ENCODE measurements at places on chromosomes 5 and 9.

GRCh38 chr5:173833196-173833985, 54.8 kb upstream of the CPEB4 start:
- no peak for DNase-seq

- no peak for DNase-seq
Measured at GRCh38 chr5:73266925-73267765, 94.2 kb downstream of the TMEM174 start.

DNA sequence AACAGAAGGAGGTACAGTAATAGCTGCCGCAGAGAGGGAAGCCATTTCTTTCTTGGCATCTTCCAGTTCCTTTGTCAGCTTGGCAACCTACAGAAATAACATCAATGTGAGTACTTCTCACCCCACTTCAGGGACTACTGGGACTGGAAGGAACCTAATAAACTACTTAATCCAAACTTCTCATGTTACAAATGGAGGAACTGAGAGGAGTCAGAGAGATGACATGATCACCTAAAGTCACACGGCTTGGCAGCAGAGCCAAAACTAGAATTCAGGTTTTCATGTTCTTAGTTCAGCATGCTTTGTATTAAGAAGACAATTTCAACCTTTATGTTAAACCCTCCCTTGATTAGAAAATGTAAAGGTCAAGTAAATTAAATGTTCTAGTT, 44.7 kb downstream of the DIAPH1 start:
- DNase-seq: no peak

DNA sequence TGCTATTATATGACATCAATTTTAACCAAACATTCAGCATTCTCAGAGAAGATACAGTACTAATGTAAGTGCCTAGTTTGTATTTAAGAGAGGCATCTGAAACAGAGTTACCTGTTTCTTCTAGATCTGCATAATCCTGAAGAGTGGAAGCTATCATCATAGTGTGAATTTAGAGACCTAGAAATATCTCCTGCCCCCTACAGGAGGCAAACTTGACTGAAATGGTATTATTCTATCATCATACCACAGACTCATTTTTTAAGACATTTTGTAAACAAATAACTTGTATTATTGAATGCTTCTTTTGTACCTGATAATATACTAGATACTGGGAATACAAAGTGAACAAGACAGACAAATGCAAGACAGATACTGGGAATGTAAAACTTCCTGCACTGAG, 216.8 kb upstream of the RPS23 start:
- DNase-seq: no peak

- DNase-seq: no peak
Measured at GRCh38 chr5:135951257-135951656, 3.5 kb downstream of the LECT2 start.

DNA sequence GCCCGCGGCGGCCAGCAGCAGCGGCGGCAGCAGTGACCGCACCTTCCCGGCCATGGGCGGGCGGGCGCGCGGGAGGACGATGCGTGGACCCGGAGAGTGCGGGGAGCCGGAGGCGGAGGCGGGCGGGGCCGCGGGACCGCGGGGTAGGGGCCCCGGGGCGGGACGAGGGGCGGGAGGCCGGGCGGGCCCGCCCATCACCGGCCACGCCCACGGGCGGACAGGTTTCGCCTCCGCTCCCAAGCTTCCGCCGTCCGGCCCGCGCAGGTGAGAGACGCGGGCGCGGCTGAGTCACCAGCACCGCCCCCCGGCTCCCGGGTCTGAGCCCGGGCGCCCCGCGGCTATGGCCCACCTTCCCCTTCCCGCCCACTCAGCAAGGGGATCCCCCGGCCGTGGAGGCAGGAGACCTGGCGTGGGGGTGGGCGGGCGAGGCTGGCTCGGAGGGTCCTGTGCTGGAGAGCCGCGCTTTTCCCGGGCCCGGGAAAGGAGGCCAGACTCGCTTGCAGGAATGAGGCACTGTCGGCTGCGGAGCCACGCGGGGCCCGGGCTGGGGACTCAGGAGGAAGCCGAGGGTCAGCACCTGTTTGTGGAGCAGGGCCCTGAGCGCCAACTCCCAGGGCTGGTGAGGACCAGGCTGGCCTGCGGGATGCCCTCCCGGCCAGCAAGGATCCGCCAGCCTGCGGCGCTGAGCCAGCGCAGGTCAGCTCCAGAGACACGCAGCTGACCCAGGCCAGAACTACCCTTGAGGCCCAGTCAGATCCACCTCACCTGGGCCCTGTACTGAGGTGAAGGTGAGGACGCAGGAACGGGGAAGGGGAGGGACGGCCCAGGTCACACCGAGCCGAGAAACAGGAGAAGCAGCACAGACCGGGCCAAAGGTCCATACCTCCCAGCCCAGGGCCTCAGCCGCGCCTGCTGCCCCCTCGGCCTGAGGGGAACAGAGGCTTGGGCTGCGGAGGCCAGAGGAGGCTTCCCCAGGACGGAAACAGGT, at the start of gene ENTPD2:
ENTPD2 (minus strand) TSS at position 118 of the 988 bp plus-strand sequence; CDS start at position 54, 64 bp downstream.
- no peak for DNase-seq

DNA sequence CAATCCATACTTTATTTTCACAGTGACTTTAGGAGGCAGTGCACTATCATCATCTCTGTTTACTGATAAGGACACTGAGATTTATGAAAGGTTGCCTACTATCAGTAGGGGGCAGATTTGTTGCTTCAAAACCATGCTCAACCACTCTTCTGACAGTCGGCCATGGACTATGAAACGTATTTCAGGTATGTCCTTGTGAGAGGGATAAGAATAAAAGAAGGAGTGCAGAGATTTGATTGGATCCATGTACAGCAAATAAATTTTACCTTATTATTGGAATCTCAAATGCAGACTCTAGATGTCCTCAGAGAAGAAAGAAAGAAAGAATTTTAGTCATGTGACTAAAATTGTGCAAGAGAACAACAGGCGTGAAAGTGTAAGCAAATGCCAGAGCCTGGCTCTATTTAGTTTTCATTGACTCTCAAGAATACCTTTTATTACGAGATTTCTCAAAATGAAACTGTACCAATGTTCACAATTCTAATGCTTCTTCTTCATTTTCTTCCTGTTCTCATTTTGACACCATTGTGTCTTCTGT, 296.6 kb upstream of the RASA1 start:
- DNase-seq: no peak

DNA sequence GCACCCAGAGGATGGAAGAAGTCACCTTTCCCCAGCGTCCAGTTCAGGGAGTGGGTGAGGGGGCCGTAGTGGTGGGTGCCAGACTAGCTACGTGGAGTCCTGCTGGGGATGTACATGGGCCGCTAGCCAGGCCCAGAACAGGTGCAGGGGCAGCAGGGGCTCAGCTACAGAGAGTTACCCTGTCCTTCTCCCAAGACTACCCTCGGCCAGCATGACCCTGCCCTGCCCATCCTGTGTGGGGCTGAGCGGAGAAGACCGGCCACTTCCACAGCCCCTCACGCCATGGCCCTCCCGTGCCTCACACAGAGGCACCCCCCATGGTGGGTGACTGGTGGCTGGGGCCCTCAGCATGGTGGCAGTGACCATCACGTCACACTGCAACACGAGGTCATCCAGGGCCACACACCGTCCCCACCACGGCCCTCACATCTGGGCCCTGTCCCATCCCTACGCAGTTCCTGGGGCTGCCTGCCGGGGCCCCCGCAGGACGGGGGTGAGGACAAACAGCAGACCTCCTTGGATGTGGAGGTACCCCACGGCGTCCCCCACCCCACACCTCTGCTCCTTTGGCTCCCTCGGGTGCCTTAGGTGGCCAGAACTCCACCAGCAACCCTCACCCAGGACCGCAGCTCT, 977 bp upstream of the DPP7 start:
- no peak for DNase-seq

DNA sequence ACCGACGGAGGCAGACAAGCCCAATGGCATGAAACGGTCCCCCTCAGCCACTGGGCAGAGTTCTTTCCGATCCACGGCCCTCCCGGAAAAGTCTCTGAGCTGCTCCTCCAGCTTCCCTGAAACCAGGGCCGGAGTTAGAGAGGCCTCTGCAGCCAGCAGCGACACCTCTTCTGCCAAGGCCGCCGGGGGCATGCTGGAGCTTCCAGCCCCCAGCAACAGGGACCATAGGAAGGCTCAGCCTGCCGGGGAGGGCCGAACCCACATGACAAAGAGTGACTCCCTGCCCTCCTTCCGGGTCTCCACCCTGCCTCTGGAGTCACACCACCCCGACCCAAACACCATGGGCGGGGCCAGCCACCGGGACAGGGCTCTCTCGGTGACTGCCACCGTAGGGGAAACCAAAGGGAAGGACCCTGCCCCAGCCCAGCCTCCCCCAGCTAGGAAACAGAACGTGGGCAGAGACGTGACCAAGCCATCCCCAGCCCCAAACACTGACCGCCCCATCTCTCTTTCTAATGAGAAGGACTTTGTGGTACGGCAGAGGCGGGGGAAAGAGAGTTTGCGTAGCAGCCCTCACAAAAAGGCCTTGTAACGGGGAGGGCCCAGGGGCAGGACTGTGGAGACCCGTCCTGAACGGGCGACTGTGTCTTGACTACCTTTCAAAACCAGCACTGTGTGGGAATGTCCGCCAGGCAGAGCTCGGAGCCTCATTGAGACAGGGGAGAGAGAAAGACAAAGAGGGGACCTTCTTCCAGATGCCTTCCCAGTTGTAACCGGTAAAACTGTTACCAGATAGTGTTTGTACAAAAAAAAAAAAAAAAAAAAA, 29.9 kb downstream of the CD180 start:
- no peak for DNase-seq

Measured in NCI-H2081 treated with DMSO at 0.1 percent for 48 hours (cell line).